Cardiac septum (tissue), 1 donor: ENCODE measurements at places on chromosomes 5 and 9.

DNA sequence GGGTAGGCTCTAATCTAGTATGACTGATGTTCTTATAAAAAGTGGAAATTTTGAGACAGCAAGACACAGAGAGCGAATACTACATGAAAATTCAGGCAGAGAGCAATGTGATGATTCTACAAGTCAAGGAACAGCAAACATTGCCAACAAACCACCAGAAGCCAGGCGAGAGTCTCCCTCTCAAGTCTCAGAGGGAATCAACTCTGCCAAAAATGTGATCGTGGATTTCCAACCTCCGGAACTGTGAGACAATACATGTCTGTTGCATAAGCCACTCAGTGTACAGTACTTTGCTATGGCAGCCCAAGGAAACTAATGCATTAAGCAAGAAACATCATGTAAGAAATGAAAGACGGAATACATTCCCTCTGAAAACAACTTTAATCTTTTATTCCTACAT, 52.1 kb upstream of the CCNG1 start:
- no peak for DNase-seq

GRCh38 chr9:18857769-18858168, 175.2 kb downstream of the SAXO1 start:
- no peak for DNase-seq

- peak; percentile 90 for DNase-seq
Observed at GRCh38 chr5:147453875-147454814, 55.7 kb downstream of the DPYSL3 start.

- no peak for DNase-seq
Observed at GRCh38 chr5:56164376-56164775, 68.8 kb downstream of the ANKRD55 start.

- no peak for DNase-seq
Observed at GRCh38 chr5:164210491-164210890, 705.1 kb downstream of the MAT2B start.
